ENCODE measurements at places on chromosomes 12 and 14. TPM values are rescaled to one million over a fixed set of nuclear protein-coding genes. Genes with fewer than 3 reads are reported as not detected.

Gene PRB2
- total RNA-seq, result not detected

Gene TCL1A
- not detected for total RNA-seq

GRCh38 chr14:56751471-56751870 is 58.8 kb downstream of the OTX2 start:
- DNase-seq, result peak; percentile 4

- DNase-seq, result peak; percentile 98
Measured at GRCh38 chr12:43937947-43938346, 102.1 kb downstream of the TMEM117 start.

DNA sequence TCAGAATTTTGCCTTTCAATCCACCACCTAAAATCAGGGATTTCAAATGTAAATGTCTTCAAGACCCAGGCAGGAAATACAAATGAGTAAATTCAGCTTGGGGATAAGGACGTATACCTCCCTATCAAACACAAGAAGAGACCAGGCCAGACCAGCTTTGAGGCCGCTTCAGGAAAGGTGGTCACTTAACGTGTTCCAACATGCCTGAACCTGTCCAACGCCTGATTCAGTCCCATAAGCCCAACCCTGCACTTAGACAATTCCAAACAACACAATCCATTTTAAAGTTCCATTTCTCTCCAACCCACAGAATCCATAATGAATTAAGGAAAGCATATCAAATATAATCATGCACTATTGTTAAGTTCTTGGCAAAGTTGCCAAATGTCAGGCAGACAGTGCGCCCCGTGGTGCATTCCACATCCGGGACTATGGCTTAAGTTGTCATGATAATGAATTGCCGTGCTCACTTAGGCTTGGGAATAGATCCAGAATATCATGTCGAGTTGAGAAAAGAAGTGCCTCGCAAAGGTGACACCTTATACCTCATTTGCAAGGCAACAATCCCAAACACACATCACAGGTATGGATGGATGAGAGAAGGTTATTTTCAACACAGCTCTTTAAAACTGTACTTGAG is 35.5 kb downstream of the CCDC60 start:
- no peak for DNase-seq
